Activated naive CD4-positive, alpha-beta T cell treated with anti-CD3 and anti-CD28 coated beads, Interleukin-2, amount 10 ng/mL, durations not matched to agents 7 days and 5 days (primary cell): ENCODE measurements at places on chromosomes 2 and 18.

DNA sequence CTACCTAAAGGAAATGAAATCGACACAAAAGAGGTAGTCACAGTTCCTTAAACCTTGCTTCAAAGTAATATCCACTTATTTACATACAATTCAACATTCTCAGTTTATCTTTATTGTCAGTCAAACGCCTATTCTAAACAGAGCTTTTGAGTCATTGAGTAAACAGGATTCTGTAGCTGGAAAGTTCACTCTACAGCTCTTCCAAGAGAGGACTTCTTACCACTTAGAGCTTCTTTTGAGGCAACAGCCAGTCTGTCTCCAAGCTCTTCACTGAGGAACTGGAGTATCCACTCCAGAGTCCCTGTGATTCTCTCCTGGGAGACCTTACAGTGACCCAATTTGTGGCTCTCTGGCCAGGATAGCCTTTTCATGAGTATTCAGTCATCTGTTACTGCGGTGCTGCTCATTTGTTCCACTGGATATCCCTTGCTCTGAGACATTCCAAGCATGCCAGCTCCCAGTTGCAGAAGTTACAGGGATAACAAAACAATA lies 210.9 kb upstream of the OSR1 start:
- H3K4me1 ChIP-seq = no peaks in the 10 kb centered on the region
- no peak overlapping the region for H3K4me3 ChIP-seq
- H3K27ac ChIP-seq = no peak overlapping the region
- H3K27me3 ChIP-seq = peaks cover 5% of the 10 kb centered on the region
- H3K36me3 ChIP-seq = no peaks in the 10 kb centered on the region

DNA sequence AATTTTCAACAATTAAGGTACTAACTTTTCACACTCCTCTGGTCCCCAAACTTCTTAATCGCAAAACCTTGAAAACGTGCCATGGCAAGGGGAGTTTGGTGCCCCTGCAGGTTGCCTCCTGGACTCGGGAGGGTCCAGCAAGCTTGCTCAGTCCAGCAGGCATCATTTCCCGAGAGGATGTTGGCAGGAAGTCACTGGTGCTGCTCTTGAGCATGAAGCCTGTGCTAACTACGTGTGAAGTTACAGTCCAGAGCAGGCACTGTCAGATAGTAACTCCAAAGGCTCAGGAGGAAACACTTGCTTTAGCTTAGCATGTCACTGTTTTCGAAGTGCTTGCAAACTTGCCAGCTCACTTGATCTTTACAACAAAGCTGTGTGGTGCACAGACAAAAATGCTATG lies 215.4 kb downstream of the MYCN start:
- no peaks in the 10 kb centered on the region for H3K4me1 ChIP-seq

- no peak for DNase-seq
- H3K4me3 ChIP-seq = no peak overlapping the region
- no peaks in the 10 kb centered on the region for H3K4me1 ChIP-seq
- H3K27me3 ChIP-seq = no peaks in the 10 kb centered on the region
These were observed 733.6 kb downstream of the GALR1 start for GRCh38 chr18:77983270-77983669.

DNA sequence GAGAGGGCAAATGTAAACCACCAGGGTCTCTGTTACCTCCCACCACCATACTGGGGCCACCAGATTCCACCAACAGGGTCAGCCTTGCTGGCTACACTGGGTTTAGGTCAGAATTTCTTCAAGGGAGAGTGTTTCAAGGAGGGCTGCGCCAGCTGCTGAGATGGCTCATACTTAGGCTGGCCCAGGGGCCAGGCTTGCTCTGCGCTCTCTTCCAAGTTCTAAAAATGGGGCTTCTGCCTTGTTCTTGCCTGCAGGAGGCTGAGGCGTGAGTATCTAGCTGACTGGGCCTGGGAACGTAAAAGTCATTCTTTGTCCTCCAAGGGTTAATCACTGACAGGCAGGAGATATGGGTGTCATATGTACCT lies 28.1 kb downstream of the MRPL33 start:
- no peaks in the 10 kb centered on the region for H3K27me3 ChIP-seq
- no peaks in the 10 kb centered on the region for H3K36me3 ChIP-seq
- no peak overlapping the region for H3K27ac ChIP-seq
- DNase-seq = no peak
- no peak overlapping the region for H3K4me3 ChIP-seq

GRCh38 chr2:158189526-158189925 lies 87.8 kb downstream of the UPP2 start:
- H3K4me1 ChIP-seq = peaks cover 31% of the 10 kb centered on the region
- H3K4me3 ChIP-seq = no peak overlapping the region
- no peaks in the 10 kb centered on the region for H3K36me3 ChIP-seq
- no peak for DNase-seq
- H3K27me3 ChIP-seq = peaks cover 15% of the 10 kb centered on the region
- H3K27ac ChIP-seq = no peak overlapping the region

DNA sequence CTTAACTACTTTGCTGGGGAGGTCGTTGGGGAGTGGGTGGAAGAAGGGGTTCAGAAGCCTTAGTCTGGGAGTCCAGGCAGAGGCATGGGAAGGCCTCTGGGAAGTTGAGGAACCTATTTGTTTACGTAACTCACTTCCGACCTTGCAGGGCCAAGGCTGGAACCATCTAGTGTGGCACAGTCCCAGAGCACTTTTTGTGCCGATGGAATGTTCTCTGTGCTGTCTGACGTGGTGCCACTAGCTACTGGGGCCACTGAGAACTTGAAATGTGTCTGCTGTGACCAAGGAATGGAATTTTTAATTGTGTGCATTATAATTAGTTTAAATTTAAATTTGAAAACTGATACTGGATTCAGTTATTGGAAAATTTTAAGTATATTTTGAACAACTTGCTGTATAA lies 139.7 kb downstream of the FAM161A start:
- peaks cover 4% of the 10 kb centered on the region for H3K27me3 ChIP-seq
- H3K27ac ChIP-seq = no peak overlapping the region

DNA sequence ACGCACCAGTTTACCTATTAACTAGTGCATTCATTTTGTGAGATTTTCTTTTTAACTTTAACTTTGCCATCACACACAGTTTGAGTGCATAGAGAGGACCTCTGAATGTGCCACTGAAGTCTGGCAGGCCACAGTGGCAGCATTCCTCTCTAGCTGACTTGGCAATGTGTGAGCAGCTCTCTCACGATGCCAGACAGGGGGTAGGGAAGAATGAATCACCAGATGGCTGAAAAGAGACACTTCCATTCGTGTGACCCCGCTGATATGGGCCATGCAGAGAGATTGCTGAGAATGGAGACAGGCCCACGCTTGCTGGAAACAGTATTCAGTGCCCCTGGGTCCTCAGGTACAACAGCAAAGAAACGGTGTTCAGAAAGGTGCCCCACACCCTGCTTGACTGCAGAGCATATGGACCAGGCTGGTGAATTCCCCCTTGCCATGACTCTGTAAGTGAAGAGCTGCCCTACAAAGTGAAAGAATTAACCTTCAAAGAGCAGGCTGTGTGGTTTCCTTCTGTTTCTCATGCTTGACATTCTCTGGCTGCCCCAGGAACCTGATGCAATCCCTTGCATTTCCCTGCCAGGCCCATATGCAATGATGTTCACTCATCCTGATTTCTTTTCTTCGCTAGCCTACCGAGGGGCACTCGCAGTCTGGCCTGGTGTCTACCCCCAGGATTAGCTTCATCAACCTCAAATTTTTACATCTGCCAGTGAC lies 236.1 kb downstream of the CDH20 start:
- no peak overlapping the region for H3K27ac ChIP-seq
- peaks cover 4% of the 10 kb centered on the region for H3K27me3 ChIP-seq
- H3K4me3 ChIP-seq = no peak overlapping the region

GRCh38 chr18:45059695-45060094 lies 379.0 kb downstream of the SETBP1 start:
- H3K27me3 ChIP-seq = peaks cover 5% of the 10 kb centered on the region
- H3K36me3 ChIP-seq = no peaks in the 10 kb centered on the region
- no peaks in the 10 kb centered on the region for H3K4me1 ChIP-seq

GRCh38 chr2:234989183-234989701 lies 37.4 kb downstream of the SH3BP4 start:
- H3K27ac ChIP-seq = no peak overlapping the region
- no peak overlapping the region for H3K4me3 ChIP-seq
- no peak for DNase-seq
- H3K36me3 ChIP-seq = no peaks in the 10 kb centered on the region
- no peaks in the 10 kb centered on the region for H3K4me1 ChIP-seq

- H3K4me1 ChIP-seq = no peaks in the 10 kb centered on the region
- H3K27me3 ChIP-seq = peaks cover 23% of the 10 kb centered on the region
- no peaks in the 10 kb centered on the region for H3K36me3 ChIP-seq
- H3K27ac ChIP-seq = no peak overlapping the region
- DNase-seq = no peak
- no peak overlapping the region for H3K4me3 ChIP-seq
These were observed 39.3 kb downstream of the RPL31 start for GRCh38 chr2:101041413-101041812.

GRCh38 chr18:23283916-23284430 lies 148.7 kb downstream of the CABLES1 start:
- no peak for DNase-seq
- H3K27ac ChIP-seq = no peak overlapping the region
- H3K4me1 ChIP-seq = no peaks in the 10 kb centered on the region
- H3K27me3 ChIP-seq = no peaks in the 10 kb centered on the region

DNA sequence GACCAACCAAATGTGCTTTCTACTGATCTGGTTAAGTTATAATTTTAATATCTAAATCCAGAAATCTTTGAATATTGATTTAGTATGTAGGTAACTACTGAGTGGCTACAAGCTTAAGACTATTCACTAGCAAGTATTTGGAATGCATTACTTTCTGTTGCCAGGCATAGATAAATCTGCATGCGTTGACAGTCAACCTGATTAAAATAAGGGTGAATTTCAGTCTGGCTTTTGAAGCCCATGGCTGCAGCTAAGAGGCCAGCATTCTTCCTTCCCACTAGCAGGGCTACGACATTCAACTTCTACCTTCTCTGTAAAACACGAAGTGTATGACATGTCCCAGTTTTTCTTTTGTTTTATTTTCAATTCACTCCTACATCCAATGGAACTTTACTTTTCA lies 340.6 kb downstream of the EPHA4 start:
- no peaks in the 10 kb centered on the region for H3K27me3 ChIP-seq
- no peaks in the 10 kb centered on the region for H3K36me3 ChIP-seq
- H3K4me3 ChIP-seq = no peak overlapping the region
- DNase-seq = no peak
- H3K27ac ChIP-seq = no peak overlapping the region

- H3K27me3 ChIP-seq = peaks cover 13% of the 10 kb centered on the region
- H3K36me3 ChIP-seq = no peaks in the 10 kb centered on the region
- H3K4me1 ChIP-seq = peaks cover 9% of the 10 kb centered on the region
- no peak overlapping the region for H3K27ac ChIP-seq
- no peak overlapping the region for H3K4me3 ChIP-seq
These were observed 39.1 kb upstream of the GPR17 start for GRCh38 chr2:127606625-127607398.

DNA sequence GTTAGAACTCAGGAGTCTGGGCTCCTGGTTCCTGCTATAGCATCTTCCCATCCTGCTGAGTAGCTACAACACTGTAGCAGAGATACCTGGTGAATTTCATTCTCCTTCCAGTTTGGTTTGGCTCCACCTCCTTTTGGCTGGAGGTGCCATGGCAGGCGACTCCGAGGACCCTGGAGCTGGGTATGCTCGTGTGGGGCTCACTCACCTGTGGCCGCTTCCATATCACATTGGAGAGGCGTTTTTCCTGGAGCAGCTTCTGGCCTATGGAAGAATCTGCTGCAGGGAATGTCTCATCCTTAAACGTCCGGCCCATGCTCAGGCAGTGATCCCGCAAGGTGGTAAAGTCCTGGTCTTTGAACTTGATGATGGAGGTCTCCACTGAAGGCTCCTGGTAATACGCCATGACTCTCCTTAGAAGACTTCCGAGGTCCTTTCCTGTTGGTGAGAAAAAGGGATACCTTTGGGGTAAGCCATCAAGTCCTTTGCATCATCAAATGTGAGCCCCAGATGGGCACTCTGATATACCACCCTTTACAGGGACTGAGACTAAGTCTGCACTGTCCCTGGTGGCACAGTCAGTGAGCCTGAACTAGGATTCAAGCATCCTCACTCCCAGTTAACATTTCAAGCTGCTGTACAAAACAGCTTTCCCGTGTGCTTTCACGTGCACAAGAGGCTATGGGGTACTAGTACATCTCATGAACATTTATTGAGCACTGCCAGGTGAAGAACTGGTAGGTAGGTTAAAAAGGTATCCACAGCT lies 20.1 kb downstream of the CAPN13 start:
- peaks cover 16% of the 10 kb centered on the region for H3K27me3 ChIP-seq
- H3K4me3 ChIP-seq = no peak overlapping the region
- DNase-seq = no peak
- no peaks in the 10 kb centered on the region for H3K36me3 ChIP-seq
- H3K27ac ChIP-seq = no peak overlapping the region

GRCh38 chr2:33706410-33706809 lies 107.3 kb upstream of the FAM98A start:
- H3K36me3 ChIP-seq = no peaks in the 10 kb centered on the region
- H3K27ac ChIP-seq = no peak overlapping the region
- H3K4me3 ChIP-seq = no peak overlapping the region
- no peaks in the 10 kb centered on the region for H3K27me3 ChIP-seq
- no peaks in the 10 kb centered on the region for H3K4me1 ChIP-seq

GRCh38 chr2:171630812-171631626 lies 56.2 kb upstream of the DYNC1I2 start:
- no peaks in the 10 kb centered on the region for H3K36me3 ChIP-seq
- H3K27me3 ChIP-seq = peaks cover 23% of the 10 kb centered on the region
- H3K4me1 ChIP-seq = no peaks in the 10 kb centered on the region
- no peak overlapping the region for H3K27ac ChIP-seq
- no peak overlapping the region for H3K4me3 ChIP-seq

- H3K4me3 ChIP-seq = no peak overlapping the region
- H3K27me3 ChIP-seq = no peaks in the 10 kb centered on the region
- H3K27ac ChIP-seq = peak overlapping the region; percentile 33
- peaks cover 24% of the 10 kb centered on the region for H3K36me3 ChIP-seq
- DNase-seq = no peak
These were observed 8.0 kb upstream of the CAPN10 start for GRCh38 chr2:240578488-240578887.

DNA sequence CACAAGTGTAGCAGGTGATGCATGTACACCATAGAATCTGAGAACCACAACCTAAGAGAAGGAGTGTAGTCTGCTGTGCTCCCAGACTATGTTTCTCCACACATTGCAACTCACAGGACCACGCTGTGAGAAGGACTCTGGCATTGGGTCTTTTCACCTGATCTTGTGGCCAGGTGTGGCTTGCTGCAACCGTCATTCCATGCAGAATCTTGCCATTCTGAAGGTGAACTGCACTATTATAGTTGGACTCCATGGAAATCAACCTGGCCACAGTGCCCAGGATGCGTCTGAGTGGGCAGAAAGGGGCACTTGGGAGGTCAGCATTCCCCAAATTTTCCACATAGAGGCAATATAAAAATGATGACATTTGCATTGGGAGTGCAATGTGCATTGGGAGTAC lies 122.2 kb downstream of the CAPN13 start:
- DNase-seq = peak; percentile 1
- no peaks in the 10 kb centered on the region for H3K4me1 ChIP-seq
- H3K27me3 ChIP-seq = peaks cover 9% of the 10 kb centered on the region
- H3K36me3 ChIP-seq = no peaks in the 10 kb centered on the region
- H3K4me3 ChIP-seq = no peak overlapping the region

GRCh38 chr2:180554330-180554729 lies 426.1 kb upstream of the UBE2E3 start:
- H3K27ac ChIP-seq = no peak overlapping the region
- no peak for DNase-seq
- H3K27me3 ChIP-seq = no peaks in the 10 kb centered on the region
- H3K4me3 ChIP-seq = no peak overlapping the region

- peaks cover 31% of the 10 kb centered on the region for H3K27me3 ChIP-seq
- peak overlapping the region; percentile 5 for H3K4me3 ChIP-seq
- DNase-seq = peak; percentile 28
- H3K36me3 ChIP-seq = peaks cover 2% of the 10 kb centered on the region
- H3K4me1 ChIP-seq = peaks cover 33% of the 10 kb centered on the region
These were observed 4.3 kb upstream of the SNTG2 start for GRCh38 chr2:946073-946948.
